Spleen (tissue), 13 donors: ENCODE measurements at places on chromosomes 3 and 15. TPM values are rescaled to one million over a fixed set of nuclear protein-coding genes. Genes with fewer than 3 reads are reported as not detected.

- DNase-seq = no peak
Measured at GRCh38 chr3:99878005-99878404, 60.3 kb downstream of the CMSS1 start.

DNA sequence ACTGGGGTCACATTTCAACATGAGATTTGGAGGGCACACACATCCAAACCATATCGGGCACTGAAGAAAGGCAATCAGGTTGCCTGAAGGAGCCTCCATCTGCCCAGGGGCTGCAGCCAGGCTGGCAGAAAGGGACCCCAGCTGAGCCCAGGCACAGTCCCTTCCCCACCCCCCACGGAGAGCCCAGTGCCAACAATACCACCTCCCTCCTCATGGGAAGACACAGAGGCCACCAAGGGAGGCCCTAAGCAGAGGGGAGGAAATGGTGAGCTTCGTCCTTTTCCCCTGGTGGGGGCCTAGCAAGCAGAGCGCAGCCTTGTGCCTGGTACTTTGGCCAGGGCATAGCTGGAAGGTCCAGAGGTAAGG is 3.0 kb upstream of the STRA6 start:
- DNase-seq = no peak

STAB1 gene
- 287 TPM for polyA plus RNA-seq

SNX33 gene
- polyA plus RNA-seq = 7.8 TPM

ACKR4 gene
- 0.50 TPM for polyA plus RNA-seq

KNG1 gene
- polyA plus RNA-seq = not detected

GP5 gene
- 0.27 TPM for polyA plus RNA-seq
